ENCODE measurements at places on chromosomes 1 and 21. TPM values are rescaled to one million over a fixed set of nuclear protein-coding genes. Genes with fewer than 3 reads are reported as not detected.

SH2D2A gene
- not detected for total RNA-seq

S100A8 gene
- not detected for total RNA-seq

TFF3 gene
- total RNA-seq, result 0.82 TPM

TRAF3IP3 gene
- total RNA-seq, result not detected

DCAF6 gene
- 61.1 TPM for total RNA-seq

LORICRIN gene
- not detected for total RNA-seq

TMEM52 gene
- total RNA-seq, result 1.3 TPM

GBP4 gene
- total RNA-seq, result 0.17 TPM

Measured in pericardium fibroblast (primary cell).